ENCODE measurements at places on chromosomes 2 and 18.

- no peak for DNase-seq
These were observed 116.8 kb upstream of the TTC39C start for GRCh38 chr18:23897733-23898132.

- no peak for DNase-seq
These were observed 35.1 kb downstream of the CYBRD1 start for GRCh38 chr2:171557363-171557762.

DNA sequence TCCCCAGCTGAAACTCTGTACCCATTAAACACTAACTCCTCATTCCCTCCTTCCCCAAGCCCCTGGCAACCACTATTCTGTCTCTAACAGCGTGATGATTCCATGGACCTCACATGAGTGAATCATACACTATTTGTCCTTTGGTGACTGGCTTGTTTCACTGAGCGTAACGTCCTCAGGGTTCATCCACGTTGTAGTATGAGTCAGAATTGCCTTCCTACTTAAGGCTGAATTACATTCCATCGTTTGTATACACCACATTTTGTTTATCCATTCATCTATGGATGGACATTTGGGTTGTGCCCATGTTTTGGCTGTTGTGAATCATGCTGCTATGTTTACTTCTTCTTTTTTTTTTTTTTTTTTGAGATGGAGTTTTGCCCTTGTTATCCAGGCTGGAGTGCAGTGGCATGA is 19.6 kb upstream of the CABLES1 start:
- peak; percentile 84 for DNase-seq

GRCh38 chr2:224222974-224223373 is 178.9 kb downstream of the FAM124B start:
- no peak for DNase-seq

- DNase-seq = no peak
These were observed 5.0 kb downstream of the MGAT5 start for GRCh38 chr2:134258684-134259388.

GRCh38 chr2:69080071-69080470 is 67.1 kb downstream of the ANTXR1 start:
- DNase-seq = no peak

- DNase-seq = no peak
These were observed 124.3 kb upstream of the DNAJC10 start for GRCh38 chr2:182591774-182592173.

DNA sequence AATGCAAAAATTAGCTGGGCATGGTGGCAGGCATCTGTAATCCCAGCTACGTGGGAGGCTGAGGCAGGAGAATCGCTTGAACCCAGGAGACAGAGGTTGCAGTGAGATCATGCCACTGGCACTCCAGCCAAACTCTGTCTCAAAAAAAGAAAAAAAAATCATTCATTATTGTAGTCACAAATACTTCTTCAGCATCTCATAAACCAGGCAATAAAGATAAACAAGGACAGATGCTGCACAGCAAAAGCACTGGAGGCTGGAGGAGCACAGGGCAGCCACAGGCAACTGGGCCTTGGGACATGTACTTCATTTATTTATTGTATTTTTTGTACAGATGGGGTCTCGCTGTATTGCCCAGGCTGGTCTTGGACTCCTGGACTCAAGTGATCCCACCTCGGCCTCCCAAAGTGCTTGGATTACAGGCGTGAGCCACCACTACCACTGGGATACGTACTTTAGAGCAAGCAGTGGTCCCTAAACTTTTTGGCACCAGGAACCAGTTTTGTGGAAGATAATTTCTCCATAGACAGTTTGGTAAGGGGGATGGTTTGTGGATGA is 16.8 kb upstream of the MAT2A start:
- DNase-seq = no peak

- DNase-seq = no peak
These were observed 11.5 kb downstream of the CD226 start for GRCh38 chr18:69936191-69936558.

- DNase-seq = no peak
These were observed 2.8 kb downstream of the CRYGB start for GRCh38 chr2:208142925-208143799.

- DNase-seq = no peak
These were observed 123.1 kb upstream of the CAB39 start for GRCh38 chr2:230589497-230590015.

- DNase-seq = peak; percentile 43
These were observed 73.8 kb downstream of the KCNG2 start for GRCh38 chr18:79871481-79872091.

GRCh38 chr2:70516596-70516995 is 37.0 kb downstream of the TGFA start:
- peak; percentile 52 for DNase-seq

GRCh38 chr2:223457301-223457700 is 144.9 kb downstream of the SCG2 start:
- DNase-seq = no peak

- DNase-seq = no peak
These were observed 429.3 kb upstream of the VRK2 start for GRCh38 chr2:57617318-57617717.

DNA sequence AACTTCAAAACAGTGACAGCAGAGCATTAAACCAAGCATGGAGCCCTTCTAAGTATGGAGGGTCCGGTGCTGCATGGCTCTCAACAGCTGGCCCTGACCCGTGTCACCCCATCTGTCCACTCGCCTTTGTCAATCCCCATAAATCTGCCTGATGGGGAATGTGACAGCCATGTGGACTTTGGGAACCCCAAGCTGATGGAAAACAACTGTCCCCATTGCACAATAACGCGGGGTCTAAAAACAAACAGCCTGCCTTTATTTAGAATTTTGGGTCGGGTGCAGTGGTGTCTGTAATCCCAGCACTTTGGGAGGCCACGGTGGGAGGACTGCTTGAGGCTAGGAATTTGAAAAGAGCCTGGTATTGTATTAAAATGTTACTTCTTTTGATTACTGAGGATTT is 17.1 kb upstream of the THADA start:
- DNase-seq = no peak

- DNase-seq = no peak
These were observed 102.2 kb upstream of the IL1R2 start for GRCh38 chr2:101889460-101890098.

- DNase-seq = no peak
These were observed 386.9 kb downstream of the NUP35 start for GRCh38 chr2:183511154-183511553.

- no peak for DNase-seq
These were observed 1347.2 kb upstream of the DDX18 start for GRCh38 chr2:116467243-116467642.

DNA sequence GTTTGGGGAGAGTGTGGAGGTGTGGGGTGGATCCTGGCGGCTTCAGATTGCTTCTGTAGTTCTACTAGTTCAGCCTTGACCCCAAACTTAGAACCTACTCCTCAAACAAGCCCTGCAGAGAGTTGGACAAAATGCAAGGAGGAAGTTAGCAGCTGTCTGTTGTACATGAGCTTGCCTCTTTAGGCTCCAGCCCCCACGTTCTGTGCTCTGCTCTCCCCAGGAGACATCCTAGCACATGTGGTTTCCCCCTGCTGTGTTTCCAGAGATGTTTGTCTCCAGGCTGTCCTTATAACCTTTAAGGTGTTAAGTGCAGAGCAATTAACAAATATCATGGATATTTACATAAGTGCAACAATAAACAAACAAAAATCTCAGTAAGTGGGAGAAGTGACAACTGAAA is 111.1 kb downstream of the ACOXL start:
- no peak for DNase-seq

- no peak for DNase-seq
These were observed 75.0 kb upstream of the PKDCC start for GRCh38 chr2:41972819-41973218.

- DNase-seq = no peak
These were observed 584.0 kb downstream of the SATB2 start for GRCh38 chr2:198873503-198874471.

DNA sequence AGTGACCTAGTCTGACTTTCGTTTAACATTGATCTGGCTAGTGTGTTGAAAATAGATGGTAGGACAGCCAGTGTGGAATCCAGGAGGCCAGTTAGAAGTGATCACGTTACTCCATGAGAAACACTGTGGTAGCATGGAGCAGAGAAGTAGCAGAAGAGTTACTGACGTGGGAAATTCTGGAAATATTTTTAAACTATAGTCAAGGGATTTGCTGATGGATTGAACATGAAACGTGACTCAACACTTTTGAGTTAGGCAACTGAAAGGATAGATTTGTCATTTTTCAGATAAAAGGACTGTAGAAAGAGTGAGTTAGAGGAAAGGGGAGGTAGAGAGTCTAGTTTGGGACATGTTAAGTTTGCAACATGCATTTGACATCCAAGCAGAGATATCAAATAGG is 130.4 kb downstream of the IRS1 start:
- no peak for DNase-seq

- DNase-seq = no peak
These were observed 25.9 kb downstream of the FHOD3 start for GRCh38 chr18:36323421-36323820.

- DNase-seq = no peak
These were observed 419.9 kb downstream of the NBAS start for GRCh38 chr2:15141211-15141610.

GRCh38 chr2:66507673-66508201 is 72.8 kb downstream of the MEIS1 start:
- peak; percentile 89 for DNase-seq

DNA sequence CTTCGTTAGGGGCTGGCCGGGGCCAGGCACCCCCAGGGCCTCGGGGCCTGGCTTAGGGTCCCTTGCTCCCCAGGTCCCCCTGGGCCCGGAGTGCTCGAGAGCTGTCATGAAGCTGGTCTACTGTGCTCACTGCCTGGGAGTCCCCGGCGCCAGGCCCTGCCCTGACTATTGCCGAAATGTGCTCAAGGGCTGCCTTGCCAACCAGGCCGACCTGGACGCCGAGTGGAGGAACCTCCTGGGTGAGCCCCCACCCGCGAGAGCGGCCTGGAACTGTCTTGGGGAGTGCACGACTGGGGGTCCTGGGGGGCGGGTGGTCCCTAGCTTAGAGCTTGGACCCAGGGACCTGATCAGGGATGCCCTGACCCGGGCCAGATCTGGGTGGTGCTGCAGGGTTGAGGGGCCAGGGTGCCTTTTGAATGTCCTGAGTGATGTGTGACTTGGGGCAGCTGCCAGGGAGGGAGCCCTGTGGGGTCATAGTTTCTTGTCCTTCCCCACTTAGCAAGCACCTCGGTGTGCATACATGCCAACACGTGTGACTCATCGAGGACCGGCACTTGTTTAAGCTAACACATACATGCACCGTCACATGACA is 27.9 kb downstream of the GPC1 start:
- DNase-seq = peak; percentile 50

DNA sequence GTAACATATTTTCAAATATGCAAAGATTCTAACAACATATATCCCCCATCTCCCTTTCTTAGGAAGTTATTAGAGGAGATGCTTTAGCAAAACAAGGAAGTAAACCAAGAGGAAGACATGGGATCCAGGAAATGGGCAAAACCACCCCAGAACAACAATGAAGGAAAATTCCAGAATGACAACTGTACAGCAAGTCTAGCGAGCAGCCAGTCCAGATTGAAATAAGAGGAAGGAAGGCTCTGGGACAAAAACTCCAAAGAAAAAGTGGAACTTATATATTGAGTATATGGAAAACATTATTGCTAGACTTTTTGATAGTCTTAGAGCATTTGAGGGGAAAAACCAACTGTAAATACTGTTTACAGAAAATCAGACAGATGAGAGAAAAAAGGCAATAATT is 2.9 kb upstream of the ARPC2 start:
- no peak for DNase-seq

DNA sequence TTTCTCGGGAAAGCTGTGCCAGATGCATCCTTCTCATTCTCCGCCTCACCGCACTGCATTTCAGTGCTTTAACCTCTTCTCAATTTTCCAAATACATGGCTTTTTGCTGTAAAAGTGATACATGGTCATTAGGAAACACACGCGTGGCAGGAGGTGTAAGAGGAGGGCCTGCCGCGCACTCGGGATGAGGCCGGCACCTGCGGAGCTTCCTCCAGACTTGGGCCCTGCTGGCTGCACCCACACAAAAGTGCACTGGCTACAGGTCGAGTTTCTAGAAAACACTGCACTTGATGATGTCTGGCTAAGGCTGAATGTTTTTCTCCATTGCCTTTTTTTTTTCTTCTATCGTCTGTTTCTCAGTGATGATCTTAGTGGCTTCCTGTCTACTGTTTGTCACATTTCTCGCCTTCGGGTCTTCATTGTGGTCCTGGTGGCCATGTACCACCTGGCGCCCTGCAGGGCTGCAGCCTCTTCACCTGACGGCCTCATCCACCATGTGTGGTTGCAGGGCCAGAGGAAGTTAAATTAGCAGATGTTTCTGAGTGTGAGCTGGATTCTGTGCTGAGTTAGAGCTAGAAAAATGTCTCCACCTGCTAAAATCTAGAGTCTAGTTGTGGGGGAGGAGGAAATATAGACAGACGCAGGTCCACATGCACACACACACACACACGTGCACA is 7.6 kb downstream of the KCNG2 start:
- DNase-seq = no peak

- DNase-seq = peak; percentile 66
These were observed 159.4 kb upstream of the FOSL2 start for GRCh38 chr2:28233164-28233676.

Measured in islet precursor cell (in vitro differentiated cells).